Activated T-cell treated with anti-CD3 and anti-CD28 coated beads for 4 hours (primary cell): ENCODE measurements at places on chromosomes 2 and 18.

- no peak for DNase-seq
Observed at GRCh38 chr2:152363936-152364335, 29.0 kb downstream of the FMNL2 start.

- DNase-seq, result no peak
Observed at GRCh38 chr2:37654932-37655841, 16.3 kb downstream of the CDC42EP3 start.

DNA sequence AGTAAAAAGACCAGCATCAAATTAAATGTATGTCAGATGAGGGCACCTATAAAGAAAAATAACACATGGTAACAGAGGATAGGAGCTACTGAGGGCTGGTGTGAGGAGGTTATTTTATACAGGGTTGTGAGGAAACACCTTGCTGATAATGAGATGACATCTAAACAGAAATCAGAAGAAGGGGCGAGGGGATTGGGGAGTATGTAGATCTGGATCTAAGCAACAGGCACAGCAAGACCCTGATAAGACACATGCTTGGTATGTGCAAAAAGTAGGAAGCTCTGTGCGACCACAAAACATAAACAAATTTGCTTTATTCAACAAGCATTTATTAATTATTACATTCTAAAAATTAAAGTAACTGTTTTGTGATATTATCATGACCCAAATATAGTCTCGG is 295.4 kb downstream of the ZEB2 start:
- DNase-seq, result no peak

DNA sequence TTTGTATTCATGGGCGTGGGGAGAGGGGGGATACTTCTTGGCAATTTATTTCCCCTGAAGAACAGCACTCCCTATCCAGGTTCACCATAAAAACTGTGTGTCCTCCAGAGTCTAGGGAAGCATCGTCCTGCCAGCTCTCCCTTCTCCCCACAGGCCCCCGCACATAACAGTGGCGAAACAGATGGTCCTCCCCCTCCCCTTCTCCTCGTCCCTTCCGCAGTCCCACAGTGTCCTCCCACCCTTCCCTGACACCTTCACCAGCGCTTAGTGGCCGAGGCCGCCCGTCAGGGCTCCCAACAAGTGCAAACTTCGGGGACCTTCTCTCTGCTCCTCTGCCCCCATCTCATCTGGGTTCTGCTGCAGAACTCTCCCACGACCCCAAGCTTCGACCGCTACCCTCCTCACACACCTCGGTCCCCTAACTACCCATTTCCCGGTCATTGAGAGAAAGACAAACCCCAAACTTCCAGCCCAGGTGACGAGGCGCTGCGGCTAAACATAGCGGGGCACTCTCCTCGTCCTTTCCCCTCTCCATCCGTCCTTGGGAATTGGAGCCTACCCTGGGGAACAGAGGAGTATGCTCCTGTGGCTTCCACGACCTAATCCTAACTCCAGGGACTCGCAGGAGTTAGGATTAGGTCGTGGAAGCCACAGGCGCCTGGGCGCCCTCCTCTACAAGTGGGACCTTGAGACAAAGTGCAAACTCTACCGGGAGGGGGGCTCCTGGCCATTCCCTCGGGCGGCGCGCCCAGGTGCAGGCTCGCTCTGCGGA is 971 bp downstream of the ZNF385B start:
- no peak for DNase-seq
